ENCODE measurements at places on chromosomes 1 and 21.

DNA sequence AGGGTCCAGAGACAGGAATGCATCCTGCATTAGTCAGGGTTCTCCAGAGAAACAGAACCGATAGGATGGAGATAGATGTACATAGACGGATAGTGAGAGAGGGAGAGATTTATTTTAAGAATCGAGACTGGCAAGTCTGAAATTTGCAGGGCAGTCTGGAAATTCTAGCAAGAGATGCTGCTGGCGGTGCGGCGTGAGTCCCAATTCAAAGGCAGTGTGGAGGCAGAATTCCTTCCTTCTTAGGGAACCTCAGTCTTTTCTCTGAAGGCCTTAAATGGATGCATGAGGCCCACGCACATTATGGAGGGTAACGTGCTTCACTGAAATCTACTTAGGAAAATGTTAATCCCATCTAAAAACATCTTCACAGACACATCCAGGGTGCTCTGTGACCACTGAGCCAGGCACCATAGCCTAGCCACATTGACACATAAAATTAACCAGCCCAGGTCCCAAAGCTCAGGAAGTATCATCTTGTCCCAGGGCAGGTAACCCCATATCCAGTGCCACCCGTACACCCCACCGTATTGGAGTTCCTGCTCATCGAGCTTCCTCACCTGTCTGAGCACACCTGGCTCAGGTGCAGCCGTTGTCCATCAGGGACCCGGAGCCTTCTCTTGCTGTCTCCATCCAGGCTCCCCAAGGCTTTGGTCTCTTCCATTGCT lies 9.7 kb upstream of the PKNOX1 start:
- DNase-seq, result no peak

- no peak for DNase-seq
Observed at GRCh38 chr21:29581393-29581792, 282.7 kb downstream of the BACH1 start.

GRCh38 chr1:153577138-153577537 lies 11.5 kb upstream of the S100A2 start:
- no peak for DNase-seq

DNA sequence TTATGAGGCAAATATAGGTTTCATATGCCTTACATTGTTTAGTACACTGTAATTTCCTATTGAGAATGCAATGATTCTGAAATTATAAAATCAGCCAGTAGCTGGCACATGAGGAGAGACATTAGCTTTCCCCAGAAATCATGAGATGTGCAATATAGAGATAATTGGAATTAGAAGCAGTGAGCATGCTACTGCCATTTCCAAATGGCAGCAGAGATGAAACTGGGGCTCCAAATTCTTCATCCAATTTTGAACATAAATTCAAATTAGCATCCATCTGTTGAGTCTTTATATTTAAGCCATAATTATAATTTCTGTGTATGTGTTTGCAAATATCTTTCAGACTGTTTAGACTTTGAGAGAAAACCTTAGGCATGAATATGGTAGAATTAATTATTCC lies 28.8 kb downstream of the PTGER3 start:
- DNase-seq, result no peak

DNA sequence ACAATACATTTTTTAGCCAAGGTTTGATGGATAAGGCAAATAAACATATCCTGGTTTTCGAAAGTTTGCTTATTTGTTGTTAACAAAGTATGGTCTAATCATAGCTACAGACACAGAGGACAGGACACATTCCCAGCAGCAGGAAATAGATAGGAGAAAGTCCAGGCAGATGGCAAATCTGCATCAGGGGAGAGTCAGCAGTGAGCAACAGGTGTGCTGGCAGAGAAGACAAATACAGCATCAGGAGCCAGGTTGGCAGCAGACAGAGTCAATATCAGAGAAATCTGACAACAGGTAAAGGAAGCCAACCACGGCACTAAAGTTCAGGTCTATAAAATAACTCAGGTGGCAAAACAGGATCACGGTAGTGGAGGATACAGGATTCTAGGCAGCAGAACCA lies 210.7 kb upstream of the PTBP2 start:
- DNase-seq, result no peak

GRCh38 chr1:248910761-248911160 lies 4.7 kb downstream of the PGBD2 start:
- no peak for DNase-seq

GRCh38 chr1:176445402-176445801 lies 17.6 kb upstream of the PAPPA2 start:
- DNase-seq, result no peak

DNA sequence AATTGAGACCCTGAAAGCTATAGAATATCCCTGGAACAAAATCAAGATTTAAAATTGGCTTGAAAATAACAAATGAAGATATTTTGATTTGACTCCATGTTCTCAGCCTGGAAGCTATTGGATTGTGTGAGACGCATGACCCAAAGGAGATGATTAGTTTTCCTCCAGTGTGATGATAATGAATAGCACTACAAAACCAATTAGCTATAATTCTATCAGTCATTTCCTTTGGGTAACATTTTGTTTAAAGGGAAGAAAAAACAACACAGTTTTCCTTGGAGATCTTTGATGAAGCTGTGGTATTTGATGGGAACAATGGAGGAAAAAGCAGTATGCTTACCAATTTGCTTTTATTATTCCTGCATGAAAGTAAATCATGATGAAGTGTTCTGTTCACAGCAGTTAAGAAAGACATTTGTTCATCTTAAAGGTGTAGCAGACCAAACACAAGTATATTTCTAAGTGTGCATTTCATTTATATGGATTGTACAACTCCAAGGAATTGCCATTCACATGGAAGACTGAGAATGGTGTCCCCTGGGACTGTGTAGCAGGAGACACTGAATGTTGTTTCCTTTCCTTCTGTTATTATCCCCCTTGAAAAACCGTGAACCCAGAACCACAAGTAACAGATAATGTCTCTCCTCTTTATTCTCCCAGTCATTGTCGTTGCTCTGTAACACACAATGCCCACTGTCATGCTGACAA lies 111.4 kb downstream of the CACHD1 start:
- DNase-seq, result no peak

- DNase-seq, result no peak
Observed at GRCh38 chr1:84698151-84699110, 8.2 kb upstream of the SSX2IP start.

- no peak for DNase-seq
Observed at GRCh38 chr1:207024202-207025145, 8.1 kb downstream of the C1orf116 start.

DNA sequence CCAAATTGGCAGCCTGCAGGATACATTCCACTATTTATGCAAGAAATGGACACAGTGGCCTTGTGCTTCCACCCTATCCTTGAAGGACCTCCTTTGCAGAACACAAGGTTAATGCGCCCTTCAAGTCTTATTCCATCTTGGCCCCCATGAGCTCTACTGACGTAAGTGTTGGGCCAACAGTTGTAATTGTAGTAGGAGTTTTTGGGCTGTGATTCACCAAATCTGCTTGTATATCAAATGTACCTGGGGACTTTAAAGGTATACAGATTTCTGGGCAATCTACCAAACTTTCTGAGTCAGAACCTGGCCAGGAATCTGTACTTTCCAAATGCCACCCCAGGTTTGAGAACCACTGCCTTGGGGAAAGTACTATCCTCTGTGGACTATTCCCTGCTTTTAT lies 100.9 kb upstream of the MARK1 start:
- DNase-seq, result no peak

DNA sequence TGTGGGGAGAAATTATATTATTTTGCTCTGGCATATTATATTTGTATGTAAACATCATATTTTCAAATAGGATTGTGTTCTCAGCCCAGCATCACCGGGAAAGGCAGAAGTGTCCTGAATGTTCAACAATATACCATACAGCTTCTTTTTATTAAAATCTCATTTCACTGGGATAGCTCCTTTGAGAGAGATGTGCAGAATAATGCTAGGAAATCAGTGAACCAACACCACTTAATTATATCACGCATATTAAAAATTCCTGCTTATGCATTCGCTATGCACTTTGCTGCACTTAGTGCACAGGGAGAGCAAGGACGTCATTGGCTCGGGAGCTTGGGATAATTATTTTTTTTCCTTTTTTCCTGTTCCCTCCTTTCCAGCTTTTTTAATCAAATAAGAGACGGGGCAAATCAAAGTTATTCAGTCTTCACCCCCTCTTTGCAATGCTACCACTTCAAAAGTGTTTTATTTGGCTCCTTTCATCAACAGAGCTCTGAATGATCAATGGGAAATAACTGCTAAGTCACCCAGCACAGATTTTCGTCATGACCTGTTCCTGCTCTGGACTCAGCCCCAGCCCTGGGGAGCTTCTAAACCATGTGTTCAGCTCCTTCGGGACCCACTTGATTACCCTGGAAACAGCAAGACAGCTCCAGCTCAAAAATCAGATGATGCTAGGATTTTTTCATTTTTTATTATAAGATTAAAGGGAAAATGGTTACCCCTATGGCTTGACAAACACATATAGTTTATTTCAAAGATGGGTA lies 165.5 kb upstream of the DUSP10 start:
- DNase-seq, result no peak

DNA sequence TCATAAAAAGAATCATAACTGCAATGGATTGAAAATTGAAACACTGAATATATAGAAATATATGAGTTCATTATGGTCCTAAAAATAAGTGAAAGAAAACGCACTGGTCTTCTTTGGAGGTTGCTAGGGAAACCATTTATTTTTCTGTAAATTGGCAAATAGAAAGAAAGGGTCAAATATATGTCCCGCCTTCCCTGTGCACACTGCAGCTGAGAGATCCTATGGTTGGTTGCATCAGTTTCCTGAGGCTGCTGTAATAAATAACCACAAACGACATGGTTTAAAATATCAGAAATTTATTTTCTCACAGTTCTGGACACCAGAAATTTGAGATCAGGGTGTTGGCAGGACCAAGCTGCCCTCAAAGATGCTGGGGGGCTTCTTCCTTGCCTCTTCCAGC lies 35.0 kb downstream of the CA6 start:
- DNase-seq, result no peak

DNA sequence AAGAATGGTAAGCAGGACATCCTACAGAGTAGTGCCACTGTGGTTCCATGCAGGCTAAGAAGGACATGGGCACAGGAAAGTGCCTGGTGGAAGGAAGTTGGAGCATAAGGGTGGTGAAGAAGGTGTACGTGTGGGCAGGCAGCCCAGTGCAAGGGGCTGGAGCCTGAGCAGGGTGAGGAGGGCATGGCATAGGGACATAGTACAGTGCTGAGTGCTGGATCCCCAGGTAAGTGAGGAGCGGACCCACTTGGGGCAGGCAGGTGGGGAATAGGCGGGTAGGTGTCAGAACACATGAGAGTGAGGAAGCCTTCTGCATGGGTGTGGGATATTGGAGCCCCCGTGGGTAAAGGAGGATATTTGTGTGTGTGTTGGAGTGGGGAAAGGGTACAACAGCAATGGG lies 15.7 kb upstream of the LRRC53 start:
- no peak for DNase-seq

All from stimulated activated CD8-positive, alpha-beta memory T cell treated with anti-CD3 and anti-CD28 coated beads, Interleukin-15, amount 100 ng/mL, for 1 hour (primary cell).